ENCODE measurements at places on chromosomes 11 and 22.

GRCh38 chr22:31933406-31933805, 10.9 kb upstream of the YWHAH start:
- no peak for DNase-seq

DNA sequence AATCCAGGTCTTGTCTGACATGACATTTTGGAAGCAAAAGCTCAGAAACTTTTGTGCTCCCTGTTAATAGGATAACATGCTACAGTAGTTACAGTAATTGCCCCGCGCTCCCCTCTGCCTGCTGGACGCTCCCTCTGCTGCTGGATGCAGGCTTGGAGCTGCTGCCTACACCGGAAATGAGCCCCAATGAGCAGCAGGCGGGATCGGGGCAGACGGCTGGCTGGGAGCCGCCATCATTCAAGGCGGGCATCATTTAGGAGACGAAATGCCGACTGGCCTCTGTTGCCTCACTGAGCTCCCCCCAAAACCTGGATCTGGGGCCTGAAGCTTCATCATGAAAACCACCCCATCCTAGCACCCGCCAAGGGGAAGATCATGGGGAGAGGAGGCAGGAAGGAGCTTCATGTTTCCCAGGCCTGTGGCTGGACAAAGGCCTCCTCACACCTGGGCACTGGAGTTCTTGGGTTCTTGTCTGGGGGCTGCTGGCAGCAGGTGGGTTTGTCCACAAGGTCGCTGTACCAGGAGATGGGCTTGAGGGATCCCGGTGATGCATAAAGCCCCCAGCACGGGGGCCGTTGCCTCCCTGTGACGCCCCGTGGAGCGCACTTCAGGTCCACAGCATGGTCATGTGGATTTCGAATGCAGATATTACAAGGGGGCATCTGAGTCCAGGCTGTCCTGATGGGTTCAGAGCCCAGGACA, 664.3 kb downstream of the BRD1 start:
- no peak for DNase-seq

DNA sequence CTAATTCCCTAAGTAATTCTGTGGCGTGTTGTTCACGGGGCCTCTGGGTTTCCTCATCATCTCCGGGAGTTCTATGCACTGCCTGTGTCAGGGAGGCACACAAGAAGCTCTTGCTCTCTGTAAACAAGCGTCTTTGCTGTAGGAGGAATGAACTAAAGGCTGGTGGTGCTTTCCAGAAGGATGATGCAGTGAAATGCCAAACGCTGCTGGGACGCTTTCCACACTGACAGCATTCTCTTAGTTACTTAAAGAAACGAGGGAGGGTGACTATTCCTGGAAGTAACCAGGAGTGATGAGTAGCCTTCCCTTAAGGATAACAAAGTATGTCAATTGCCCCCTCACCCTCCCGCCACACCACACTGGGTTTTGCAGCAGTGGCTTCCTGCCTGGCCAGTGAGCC, 38.5 kb upstream of the NUP50 start:
- DNase-seq: no peak

DNA sequence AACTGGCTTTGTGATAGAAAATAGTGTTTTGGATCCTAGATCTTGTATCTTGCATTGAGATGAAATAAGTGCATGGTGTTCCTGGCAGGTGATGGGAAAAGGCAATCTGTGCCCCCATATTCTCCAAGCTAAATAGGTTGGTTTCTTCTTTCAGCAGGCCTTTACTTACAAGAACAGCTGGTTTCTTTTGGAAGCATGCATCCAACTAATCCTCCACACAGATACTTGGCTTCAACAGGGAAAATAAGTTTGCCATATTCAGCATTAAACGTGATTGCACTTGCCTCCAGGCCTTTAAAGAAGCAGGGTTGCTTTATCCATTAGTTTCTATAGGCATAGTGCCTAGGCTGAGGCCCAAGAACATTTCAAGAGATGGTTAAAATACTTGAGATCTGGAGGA, 59.9 kb downstream of the APIP start:
- DNase-seq: no peak

GRCh38 chr11:20060181-20060580, 100.1 kb downstream of the DBX1 start:
- DNase-seq: no peak

DNA sequence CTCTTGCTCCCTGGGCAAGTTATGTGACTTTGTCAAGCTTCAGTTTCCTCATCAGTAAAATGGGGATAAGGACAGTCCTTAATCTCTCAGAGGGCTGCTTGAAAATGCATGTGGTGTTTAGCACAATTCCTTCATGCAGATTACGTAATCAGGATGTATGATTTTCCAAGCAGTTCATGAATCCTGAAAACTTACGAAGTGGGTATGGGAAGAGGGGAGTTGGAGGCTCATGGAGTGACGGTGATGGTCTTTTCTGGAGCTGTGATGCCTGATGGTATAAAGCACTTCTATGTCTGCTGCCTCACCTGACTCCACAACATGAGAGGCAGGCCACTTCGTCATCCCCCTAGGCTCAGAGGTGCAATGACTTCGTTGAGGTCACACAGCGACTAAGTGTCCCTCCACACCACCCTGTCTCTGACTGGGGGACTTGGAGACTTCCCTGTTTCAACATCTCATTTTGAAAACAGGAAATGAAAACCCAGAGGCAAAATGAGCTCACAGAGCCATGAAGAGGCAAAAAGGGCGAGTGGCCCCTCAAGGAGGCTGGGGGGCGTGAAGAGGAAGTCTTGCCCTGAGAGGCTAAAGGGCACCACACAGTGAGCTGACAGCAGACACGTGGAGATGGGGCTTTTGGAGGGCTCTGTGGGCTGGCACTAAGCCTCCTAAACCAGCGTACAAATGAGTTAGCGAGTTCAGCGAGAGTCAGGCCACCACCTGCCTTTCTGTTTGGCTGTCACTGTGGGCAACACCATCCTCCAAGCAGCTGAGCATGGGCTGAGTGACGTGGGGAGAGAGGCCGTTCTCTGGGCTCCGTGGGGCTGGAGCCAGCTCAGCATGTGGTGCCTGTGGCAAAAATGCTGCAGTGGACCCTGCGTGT, 10.1 kb downstream of the MCM5 start:
- DNase-seq: peak; percentile 86

- no peak for DNase-seq
Measured at GRCh38 chr11:62372871-62373270, 35.6 kb downstream of the ASRGL1 start.

GRCh38 chr22:36904260-36904880, 9.1 kb upstream of the CSF2RB start:
- no peak for DNase-seq

DNA sequence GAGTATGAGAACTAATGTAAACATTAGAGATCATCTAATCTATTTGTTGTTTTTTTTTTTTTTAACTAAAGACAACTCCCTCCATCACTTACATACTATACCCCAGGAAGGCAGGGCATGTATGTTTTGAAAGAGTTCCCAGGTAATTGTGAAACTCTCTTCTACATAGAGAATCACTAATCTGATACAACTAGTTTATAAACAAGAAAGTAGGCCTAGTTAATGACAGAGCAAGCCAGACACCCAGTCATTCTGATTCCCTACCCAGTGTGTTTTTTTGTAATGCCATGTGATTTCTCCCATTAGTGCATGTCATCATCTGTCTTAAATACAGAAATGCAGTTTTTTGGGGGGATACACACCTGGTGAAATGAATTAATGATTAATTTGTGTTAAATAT, 120.9 kb downstream of the C11orf65 start:
- DNase-seq: no peak

- DNase-seq: no peak
Measured at GRCh38 chr22:50360578-50360977, 17.5 kb downstream of the PPP6R2 start.

GRCh38 chr22:44206696-44207095, 26.0 kb downstream of the PARVG start:
- DNase-seq: no peak

- peak; percentile 22 for DNase-seq
Measured at GRCh38 chr11:58923300-58923788, 15.9 kb upstream of the GLYATL1 start.

- DNase-seq: no peak
Measured at GRCh38 chr11:8277691-8278090, 14.0 kb upstream of the LMO1 start.

DNA sequence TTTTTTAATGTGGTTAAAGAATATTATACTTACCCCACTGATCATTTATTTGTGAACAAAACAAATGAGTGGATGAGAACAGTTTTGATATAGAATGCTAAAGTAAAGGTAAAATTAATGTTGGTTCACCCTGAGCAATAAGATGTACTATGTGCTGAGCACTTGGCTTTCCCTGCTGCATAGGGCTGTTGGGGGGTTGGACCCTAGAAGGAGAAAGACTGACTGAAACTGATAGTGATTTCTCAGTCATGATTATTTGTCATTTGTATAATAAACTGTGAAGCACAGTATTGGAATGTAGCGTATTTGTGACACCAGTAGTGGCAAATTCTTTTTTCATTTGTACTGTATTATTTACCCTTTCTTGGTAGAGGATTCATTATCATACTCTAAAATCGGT, 63.3 kb downstream of the PRMT3 start:
- DNase-seq: no peak

- no peak for DNase-seq
Measured at GRCh38 chr11:38130976-38131375, 1532.9 kb upstream of the RAG2 start.

DNA sequence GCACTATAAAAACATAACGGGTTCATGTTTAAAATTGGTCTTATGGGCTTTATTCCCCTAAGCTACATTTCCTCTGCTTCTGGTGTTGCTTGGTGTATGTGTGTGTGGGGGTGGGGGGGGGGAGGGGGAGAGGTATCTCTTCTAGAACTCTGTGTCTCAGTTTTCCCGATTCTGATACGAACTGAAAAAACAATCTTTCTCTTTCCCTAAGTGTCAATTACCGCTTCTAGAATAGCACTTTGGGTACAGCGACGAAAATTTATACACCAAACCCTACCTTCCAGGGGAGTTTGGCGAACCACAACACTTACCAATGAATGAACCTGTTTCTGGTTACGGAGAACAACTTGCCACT, 636 bp downstream of the NUP160 start:
- no peak for DNase-seq

DNA sequence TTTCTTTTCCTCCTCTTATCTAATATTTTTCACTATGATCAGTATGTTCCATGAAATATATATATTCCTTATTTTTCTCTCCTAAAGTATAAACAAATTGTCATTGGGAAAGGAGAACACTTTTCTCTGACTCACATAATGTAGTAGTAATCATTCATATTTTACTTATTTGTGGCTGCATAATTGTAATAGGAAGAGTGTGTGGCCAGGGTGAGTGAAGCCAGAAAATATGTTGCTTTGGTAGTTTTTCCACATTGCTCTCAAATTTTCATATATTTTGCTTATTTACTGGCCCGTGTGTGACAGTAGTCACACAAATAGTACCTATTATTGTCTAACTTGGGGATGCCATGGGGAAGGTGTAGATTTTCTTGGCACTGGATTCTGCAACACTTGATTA, 172.1 kb downstream of the DYNC2H1 start:
- DNase-seq: no peak

All from CD4-positive, alpha-beta T cell treated with Interleukin-4 for 1 hour (primary cell).